ENCODE measurements at places on chromosomes 7 and 10. TPM values are rescaled to one million over a fixed set of nuclear protein-coding genes. Genes with fewer than 3 reads are reported as not detected.

DNA sequence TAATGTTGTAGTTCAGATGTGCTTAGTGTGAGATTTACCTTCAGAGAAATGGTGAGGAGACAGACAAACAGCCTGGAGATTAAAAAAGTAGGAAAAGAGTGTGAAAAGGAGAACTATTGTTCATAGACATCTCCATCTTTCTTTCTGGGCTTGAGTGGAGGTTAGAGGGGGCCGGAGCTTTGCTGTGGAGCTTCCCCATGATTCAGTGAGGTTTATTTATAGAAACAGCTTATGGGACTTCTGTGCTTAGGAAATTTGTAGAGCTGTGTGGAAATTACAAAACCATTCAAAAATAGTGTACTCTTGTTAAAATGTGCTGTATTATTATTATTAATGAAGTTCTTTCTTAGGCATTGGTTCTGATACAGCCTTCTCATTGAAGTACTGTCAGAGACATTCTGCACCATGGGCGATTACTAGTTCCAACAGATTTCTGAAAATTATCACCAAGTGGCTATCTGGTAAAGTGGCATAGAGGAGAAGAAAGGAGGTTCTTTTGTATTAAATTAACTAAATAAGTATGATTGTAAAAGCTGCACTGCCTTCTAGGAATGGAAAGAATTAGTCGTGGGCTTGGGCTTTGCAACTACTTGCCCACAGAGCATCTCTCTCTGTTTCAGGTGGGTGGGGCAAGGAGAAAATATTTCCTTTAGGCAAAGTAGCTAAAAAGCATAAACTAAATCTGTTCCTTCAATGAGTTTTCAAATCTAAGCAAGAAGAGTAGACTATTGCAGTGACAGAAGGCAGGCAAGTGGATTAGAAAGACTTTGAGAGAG is 8.7 kb upstream of the TCAF1 start:
- no peak for DNase-seq

GRCh38 chr10:75000748-75001321 is 110.6 kb upstream of the SAMD8 start:
- DNase-seq, result no peak

- no peak for DNase-seq
Measured at GRCh38 chr7:85065306-85065705, 121.5 kb downstream of the SEMA3D start.

Gene WDFY4
- total RNA-seq, result not detected

- no peak for DNase-seq
Measured at GRCh38 chr10:117928741-117929140, 118.0 kb downstream of the RAB11FIP2 start.

DNA sequence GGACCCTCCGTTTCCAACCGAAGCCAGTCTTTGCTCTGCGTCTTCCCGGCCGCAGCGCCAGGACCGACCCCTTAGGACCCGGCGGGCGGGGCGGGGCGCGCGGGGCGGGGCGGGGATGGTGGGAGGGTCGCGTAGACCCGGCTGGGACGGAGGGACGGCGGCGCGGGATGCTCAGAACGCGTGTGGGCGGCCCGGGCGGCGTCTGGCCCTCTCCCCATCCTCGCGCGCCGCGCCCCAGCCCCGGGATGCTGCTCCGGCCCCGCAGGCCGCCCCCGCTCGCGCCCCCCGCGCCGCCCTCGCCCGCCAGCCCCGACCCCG is at the start of gene UTF1:
UTF1 (plus strand) TSS at position 174 of the 318 bp plus-strand sequence; CDS start at position 246, 72 bp downstream.
- no peak for DNase-seq

- DNase-seq, result no peak
Measured at GRCh38 chr7:121023683-121024511, 35.4 kb downstream of the CPED1 start.

Gene HOGA1
- not detected for total RNA-seq

DNA sequence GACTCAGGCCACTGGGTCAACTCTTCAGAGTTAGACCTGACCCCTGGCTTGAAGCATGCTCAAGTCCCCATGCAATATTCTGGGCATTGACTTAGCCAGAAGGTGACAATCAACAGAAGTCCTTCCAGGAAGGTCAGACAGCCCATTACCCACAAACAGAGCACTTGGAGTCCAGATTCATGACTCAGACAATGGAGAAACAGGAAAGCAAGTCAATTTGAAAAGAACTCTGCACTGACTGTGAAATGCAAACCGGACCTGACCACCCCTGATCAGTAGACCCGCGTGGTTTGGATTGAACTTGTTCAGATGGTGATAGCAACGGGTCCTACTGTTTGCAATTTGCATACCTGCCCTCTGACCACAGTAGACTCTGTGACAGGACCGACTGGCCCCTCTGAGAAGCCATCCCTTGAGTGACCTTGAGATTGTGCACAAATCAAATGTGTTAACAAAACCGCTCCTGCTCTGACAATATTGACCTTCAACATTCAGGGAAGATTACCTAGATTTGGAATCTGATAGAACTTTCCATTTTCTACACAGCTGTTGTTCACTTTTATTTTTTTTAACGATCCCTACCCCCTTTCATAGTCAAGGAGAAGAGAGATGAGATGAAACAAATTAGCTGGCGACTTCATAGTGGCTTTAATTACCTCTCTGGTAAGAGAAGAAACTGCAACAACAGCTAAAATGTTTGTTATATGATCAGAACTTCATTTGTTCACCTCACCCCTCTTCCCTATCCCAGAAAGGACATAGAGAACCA is 138.7 kb downstream of the NRP1 start:
- peak; percentile 17 for DNase-seq

- no peak for DNase-seq
Measured at GRCh38 chr7:17651341-17651740, 289.0 kb downstream of the SNX13 start.

Gene SPDYE3
- total RNA-seq, result not detected

DNA sequence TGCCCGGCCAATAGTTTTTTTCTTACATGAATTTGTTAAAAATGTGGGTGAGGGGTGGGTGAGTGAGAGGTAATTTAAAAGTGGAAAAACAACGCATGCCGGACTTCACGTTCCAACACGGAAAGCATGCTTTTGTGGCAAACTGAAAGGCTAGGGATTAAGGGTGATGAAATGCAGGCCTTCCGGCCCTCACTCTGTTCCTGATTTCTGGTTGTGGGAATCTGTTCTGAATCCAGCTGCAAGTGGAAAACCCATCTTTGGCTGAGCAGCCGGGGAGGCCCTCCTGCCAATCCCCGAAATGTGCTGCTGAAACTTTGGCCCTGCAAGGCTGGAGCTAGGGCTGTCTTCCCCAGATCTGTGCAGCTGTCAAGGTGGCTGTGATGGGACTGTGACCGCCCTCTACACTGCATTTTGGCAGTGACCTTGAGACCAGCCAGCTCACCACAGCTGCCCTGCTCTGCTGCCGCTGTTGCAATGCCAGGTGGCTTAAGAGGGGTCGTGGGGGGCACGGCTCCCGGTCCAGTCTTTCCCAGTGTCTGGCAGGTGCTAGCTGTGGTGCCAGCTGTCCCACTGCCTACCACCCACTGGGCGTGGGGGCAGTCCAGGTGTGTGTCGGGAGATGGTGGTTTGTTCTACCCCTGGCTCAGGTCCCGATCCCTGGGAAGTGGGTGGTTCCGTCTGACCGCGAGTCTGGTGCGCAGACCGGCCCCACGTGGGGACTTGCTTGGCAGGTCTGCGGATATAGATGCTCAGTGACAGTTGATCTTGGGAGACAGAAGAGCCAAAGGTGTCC is 39.0 kb downstream of the TET1 start:
- no peak for DNase-seq

Gene ENO4
- 0.70 TPM for total RNA-seq

DNA sequence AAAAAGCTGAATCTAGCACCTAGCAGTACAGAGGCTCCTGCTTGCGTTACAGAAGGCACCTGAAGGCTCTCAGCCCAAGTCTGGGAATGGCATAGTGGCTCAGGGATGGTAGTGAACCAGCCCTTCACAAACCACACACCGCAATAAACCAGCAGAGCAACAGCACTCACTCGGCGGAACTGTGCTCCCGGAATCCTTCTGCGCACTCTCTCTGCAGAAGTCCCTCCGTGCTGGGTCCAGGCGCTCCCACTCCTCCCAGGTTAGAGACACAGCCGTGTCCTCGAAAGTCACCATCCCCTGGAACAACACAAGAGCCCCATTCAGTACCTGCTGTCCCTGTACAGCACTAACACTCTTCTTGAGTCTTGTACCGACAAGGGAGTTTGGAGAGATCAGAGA is 1.5 kb downstream of the ZNF394 start:
- no peak for DNase-seq

DNA sequence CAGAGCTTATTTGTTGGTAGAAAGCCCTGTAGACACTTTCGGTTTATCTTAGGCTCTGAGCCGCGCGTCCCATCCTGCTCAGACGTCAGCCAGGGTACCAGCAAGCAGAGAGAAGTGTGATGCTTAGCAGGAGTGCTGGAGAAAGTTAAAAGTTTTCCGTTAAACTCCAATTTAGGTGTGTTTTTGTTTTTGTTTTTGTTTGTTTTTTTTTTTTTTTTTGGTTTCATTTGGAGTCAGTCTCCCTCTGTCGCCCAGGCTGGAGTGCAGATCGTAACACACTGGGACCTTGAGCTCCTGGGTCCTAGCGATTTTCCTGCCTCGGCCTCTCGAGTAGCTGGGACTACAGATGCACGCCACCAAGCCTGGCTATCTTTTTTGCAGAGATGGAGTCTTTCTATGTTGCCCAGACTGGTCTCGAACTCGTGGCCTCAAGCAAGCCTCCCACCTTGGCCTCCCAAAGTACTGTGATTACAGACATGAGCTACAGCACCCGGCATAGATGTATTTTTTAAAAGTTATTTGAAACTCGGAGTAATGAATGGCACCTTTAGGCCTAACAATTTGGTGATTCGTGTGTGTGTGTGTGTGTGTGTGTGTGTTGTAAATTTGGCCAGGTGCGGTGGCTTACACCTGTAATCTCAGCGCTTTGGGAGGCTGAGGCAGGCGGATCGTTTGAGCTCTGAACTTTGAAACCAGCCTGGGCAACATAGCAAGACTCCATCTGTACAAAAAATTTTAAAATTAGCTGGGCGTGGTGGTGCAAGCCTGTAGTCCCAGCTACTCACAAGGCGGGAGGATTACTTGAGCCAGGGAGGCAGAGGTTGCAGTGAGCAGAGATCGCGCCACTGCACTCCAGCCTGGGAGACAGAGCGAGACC is 1.3 kb upstream of the HIP1 start:
- DNase-seq, result no peak

Gene PHKG1
- 0.99 TPM for total RNA-seq

Gene PIK3CG
- total RNA-seq, result not detected

DNA sequence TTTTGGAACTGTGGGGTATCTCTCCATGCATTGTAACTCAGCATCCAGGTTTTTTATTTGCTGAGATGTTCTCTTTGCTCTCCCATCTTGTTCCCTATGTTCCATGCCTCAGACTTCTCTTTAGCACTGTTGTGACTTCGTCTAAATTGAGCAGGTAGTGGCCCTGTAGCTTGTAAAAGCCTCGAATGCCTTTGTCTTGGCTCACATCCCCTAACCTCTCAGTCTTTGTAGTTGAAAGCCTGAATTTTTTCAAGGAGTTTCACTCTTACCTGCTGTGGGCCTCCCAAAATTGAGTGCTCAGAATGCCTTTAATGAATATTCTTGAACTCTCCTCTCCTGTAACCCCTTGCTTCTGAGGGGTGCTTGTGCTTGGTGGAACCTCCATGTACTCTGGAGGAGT is 1137.3 kb downstream of the REEP3 start:
- no peak for DNase-seq

- DNase-seq, result no peak
Measured at GRCh38 chr10:82668221-82668895, 793.4 kb downstream of the NRG3 start.

Gene TRPV6
- total RNA-seq, result not detected

GRCh38 chr10:80714566-80714965 is 176.9 kb downstream of the SH2D4B start:
- DNase-seq, result peak; percentile 70

DNA sequence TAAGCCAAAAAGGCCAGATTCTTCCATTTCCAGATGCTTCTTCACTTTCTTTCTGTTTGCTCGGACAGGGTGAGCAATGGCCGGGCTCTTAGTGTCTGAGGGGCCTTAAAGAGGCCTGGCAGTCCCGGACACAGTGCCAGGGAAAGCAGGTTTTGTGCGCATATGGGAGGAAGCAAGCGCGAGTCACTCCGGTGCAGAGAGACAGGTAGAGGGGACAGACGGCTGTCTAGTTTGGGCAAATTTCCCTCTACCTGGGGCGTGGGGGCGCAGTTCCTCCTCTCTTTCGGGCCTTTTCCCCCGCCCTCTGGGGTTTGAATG is 4.7 kb downstream of the NEUROD6 start:
- no peak for DNase-seq

GRCh38 chr10:63885156-63885555 is 364.0 kb downstream of the REEP3 start:
- no peak for DNase-seq

Gene NANOS1
- 9.1 TPM for total RNA-seq

All from osteocyte (in vitro differentiated cells).